Hematopoietic multipotent progenitor cell treated with erythropoietin and hydrocortisone succinate and interleukin-3 and kit ligand, for 4 days (in vitro differentiated cells): ENCODE measurements at places on chromosomes 4 and X.

- DNase-seq, result no peak
Observed at GRCh38 chrX:16476692-16477091, 173.3 kb upstream of the S100G start.

DNA sequence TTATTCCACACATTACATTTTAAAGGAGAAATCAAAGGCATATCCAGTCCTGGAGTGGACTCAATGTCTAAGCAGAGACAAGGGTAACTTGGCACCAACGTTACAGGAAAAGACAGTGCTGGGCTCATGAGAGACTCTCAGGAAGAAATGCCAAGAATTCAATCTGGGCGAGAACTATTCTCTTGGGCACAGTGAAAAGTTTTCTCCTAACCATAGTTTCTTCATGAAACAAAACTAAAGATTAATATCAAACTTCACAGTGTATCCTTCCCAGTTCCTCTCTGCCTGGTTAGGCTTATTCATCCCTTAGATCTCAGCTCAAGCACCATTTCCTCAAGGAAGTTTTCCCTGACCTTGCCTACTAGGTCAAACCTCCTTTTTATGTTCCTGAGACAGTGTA is 109.4 kb upstream of the TLL1 start:
- DNase-seq, result no peak

- peak; percentile 57 for DNase-seq
Observed at GRCh38 chrX:102934624-102935023, 2.4 kb upstream of the RAB40AL start.

GRCh38 chr4:19575924-19576323 is 675.8 kb upstream of the SLIT2 start:
- DNase-seq, result peak; percentile 1

GRCh38 chrX:16711893-16712547 is 449 bp downstream of the CTPS2 start:
- DNase-seq, result peak; percentile 35

- DNase-seq, result no peak
Observed at GRCh38 chr4:2878346-2878745, 34.7 kb downstream of the ADD1 start.

DNA sequence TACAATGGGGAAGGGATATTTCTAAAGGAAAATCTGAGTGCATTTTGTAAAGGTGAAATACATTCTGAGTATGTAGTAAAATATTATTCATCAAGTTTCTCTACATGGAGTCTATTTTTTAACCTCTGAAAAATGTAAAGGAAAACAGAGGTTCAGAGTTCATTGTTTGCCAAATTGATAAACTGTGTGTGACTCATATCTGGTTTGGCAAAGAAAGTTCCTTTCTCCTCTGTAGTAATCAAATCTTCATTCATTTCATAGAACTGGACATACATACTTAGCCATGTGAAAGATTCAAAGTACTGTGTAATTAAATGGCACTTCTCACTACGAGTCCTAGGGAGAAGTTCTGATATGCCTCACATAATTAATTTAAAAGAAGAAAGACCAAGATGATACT is 61.6 kb downstream of the HPGD start:
- no peak for DNase-seq
